NCI-H1436 (cell line): ENCODE measurements at places on chromosomes 7 and 10.

DNA sequence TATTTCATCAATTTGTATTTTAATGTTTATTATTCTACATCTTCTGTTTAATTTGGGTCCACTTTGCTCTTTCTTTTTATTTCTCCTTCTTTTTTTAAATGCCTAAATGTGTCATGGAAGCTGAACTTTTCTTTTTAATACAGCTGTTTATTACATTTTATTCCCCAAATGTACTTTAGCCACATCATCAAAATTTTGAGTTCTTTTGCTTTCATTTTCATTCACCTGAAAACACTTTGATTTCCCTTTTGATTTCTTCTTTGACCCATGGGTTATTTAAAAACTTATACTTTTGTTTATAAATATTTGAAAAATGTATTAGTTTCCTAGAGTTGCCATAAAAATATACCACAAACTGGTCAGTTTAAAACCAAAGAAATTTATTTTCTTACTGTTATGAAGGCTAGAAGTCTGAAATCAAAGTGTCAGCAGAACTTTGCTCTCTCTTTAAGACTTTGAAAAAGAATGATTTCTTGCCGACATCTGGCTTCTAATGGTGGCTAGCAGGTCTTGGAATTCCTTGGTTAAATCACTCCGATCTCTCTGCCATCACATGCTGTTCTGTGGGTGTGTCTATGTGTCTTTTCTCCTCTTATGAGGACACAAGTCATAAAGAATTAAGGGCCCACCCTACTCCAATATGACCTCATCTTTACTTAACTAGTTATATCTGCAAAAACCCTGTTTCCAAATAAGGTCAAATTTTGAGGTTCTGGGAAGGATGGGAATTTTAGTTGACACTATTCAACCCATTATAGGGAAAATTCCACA lies 225.5 kb downstream of the ANKRD7 start:
- DNase-seq, result no peak

- DNase-seq, result no peak
These were observed 7.6 kb downstream of the FOXK1 start for GRCh38 chr7:4689668-4690067.

GRCh38 chr7:2196381-2197378 lies 36.1 kb downstream of the MAD1L1 start:
- DNase-seq, result no peak

GRCh38 chr7:15889507-15889906 lies 203.0 kb upstream of the MEOX2 start:
- DNase-seq, result no peak

- DNase-seq, result no peak
These were observed 5.4 kb downstream of the HECW1 start for GRCh38 chr7:43117861-43118260.

- peak; percentile 33 for DNase-seq
These were observed 56.2 kb upstream of the TM9SF3 start for GRCh38 chr10:96642973-96643372.

GRCh38 chr10:4162571-4163286 lies 377.7 kb upstream of the KLF6 start:
- no peak for DNase-seq

- no peak for DNase-seq
These were observed 1.1 kb upstream of the ZNF467 start for GRCh38 chr7:149774237-149775175.

GRCh38 chr10:6786579-6787031 lies 206.5 kb upstream of the PRKCQ start:
- DNase-seq, result no peak
